ENCODE measurements at places on chromosomes 7 and 10. TPM values are rescaled to one million over a fixed set of nuclear protein-coding genes. Genes with fewer than 3 reads are reported as not detected.

The NOS3 gene
- 63.9 TPM for total RNA-seq

DNA sequence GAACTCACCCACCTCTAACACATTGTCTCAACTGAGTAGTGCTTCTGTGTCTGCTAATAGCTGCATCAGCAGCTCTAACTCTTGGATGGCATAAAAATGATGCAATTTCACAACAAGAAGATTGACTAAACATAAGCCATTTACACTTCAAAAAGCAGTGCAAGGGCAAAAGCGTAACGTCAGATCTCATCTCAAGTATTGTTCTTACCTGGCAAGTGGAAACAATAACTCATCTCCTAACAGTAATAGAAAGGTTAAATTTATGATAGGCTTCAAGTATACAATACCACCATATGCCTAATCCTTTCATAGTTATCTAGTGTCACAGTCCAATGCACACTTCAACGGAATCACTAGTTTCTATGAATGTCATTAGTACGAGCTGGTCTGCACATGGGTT, 14.8 kb downstream of the TPK1 start:
- no peak for DNase-seq

- no peak for DNase-seq
These were observed 21.7 kb downstream of the OPALIN start for GRCh38 chr10:96337106-96337505.

- DNase-seq: no peak
These were observed 69.7 kb downstream of the CPVL start for GRCh38 chr7:29076631-29077030.

DNA sequence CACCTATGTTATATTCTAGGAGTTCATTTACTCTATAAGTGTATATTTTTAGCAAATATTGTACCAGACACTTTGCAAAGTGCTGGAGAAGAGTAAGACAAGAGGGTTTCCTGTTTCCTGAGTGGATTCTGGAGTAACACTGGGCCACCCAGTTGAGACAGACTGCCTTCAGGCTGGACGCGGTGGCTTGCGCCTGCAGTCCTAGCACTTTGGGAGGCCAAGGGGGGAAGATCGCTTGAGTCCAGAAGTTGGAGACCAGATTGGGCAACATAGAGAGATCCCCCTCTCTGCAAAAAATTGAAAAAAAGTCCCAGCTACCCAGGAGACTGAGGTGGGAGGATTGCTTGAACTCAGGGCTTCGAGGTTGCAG, 772 bp upstream of the ZSCAN25 start:
- no peak for DNase-seq

- no peak for DNase-seq
These were observed 120.5 kb downstream of the GALNT11 start for GRCh38 chr7:152145853-152146466.

The PDE6C gene
- not detected for total RNA-seq

- no peak for DNase-seq
These were observed 80.4 kb downstream of the TCF7L2 start for GRCh38 chr10:113030453-113030852.

The UNC5B gene
- total RNA-seq: 17.7 TPM

The CPA4 gene
- 3.5 TPM for total RNA-seq

- no peak for DNase-seq
These were observed 72.6 kb upstream of the PDLIM1 start for GRCh38 chr10:95363303-95363912.

DNA sequence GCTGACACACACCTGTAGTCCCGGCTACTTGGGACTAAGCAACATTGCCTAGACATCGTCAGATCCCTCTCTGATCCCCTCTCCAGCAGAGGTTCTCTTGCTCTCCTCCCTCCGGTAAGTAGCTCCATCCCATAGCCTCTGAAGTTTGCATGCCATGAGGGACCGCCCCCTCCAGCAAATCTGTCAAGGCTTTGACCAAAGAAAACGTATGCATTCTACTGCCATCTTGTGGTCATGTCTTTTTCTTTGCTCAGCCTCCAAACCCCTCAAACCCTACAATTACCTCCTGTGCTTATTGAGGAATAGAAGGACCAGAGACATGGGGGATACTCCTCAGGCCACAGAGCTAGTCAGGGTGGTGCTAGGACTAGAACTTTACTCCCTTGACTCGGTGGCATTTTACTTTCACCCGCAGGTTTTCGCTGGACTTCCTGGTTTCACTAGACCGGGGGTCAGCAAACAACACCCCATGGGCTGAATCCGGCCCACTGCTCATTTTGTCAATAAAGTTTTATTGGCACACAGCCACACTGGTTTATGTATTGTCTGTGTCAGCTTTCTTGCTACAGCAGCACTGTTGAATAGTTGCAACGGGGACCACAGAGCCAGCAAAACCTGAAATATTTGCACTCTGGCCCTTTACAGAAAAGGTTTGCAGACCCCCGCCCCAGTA, 202.6 kb upstream of the FOXK1 start:
- DNase-seq: no peak
